ENCODE measurements at places on chromosomes 2 and 18.

DNA sequence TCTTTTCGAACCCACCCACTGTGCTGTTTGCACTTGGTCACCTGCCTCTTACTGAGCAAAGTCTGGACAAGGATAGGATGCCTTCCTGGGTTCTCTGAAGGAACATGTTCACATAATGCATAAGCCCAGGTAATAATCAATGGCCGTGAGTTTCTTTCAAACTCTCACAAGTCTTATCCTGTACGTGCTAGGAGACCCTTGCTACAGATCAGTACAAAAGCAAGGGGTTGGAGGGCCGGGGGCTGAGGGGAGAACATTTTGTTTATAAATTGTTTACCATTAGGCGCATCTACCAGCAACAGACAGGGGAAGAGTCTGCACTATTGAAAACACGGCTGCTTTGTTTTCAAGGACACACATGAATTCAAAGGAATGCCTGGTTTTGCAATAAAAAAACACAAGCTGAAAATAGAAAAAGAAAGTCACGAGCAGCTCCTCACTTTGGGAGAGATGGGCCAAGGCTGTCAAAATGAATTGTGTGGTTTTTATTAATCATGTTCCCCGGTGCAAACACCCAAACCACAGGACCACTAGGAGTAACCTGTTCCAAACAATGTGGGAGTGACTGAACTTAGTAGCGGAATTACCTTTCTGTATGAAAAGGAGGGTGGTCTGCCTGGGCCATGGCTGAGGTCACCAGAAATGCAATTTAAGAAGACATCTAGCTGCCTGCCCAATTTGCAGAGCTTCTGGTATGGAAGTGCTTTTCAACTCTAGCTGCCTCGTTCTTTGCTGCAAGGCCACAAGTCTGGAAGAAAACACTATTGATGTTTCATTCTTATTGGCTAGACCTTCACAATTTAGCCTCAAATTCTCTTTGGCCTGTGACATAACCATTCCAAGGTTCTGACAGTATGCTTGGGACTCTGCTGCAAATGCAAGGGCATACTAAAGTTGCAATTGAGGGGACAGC, 73.5 kb downstream of the CCBE1 start:
- no peak for DNase-seq

DNA sequence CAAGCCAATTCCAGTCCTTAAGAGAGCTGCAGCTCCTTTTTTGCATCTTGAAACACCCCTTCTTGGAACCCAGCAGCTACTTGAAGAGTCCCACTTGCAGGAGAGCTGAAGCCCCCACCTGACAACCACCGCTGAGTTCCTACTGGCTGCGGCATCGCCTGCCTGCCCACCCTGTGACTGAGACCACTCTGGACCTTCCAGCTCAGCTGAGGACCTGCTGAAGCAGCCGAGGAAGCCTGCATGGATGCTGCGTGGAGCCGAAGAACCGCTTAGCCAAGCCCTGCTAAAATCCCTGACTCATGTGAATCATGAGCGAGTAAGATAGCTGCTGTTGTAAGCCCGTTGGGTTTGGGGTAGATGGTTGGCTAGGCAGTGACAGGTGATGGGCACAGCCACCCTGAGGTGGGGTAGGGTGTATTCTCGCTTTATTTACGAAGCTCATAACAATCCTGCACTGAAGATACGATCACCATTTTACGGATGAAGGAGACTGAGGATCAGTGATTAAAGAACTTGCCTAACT, 78.4 kb downstream of the INHBB start:
- no peak for DNase-seq

DNA sequence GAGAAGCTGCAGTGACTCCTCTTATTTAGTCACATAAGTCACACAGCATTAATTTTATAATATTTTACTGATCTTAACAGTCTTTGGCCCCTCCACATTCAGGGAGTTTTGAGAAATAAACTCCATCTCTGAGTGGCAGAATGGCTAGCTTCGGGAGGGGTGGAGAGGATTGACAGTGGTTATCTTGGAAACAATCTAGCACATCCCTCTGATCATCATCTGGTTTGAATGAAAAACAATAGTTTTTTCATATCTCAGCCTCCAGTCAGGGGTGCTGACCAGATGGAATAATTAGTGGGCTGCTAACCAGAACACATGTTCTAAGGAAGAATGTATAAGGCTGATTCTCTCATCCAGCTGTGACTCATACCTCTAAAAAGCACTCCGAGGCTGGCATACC, 477.5 kb downstream of the DPP10 start:
- no peak for DNase-seq

DNA sequence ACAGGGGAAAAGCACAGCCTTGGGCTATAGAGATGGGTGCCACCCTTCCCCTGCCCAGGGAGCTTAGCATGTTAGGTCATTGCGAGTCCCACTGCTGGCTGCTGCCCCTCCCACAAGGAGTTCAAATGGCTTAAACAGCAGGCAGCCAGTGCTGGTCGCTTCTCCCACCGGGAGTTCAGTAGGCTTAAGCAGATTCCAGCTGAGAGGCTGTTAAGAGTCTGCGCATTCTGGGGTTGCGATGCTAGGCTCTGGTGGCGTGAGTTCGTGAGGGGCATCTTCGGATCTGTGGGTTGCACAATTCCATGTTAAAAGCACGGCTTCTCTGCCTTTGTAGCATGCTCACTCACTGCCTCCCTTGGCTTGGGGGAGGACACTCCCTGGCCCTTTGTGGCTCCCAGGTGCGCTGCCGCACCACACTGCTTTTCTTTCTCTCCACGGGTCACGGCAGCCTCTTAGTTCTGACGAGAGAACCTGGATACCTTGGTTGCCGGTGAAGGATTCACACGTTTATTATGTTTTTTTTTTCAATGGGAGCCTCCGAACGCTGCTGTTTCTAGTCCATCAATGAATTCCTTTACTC, 93.2 kb downstream of the UNC80 start:
- no peak for DNase-seq

- DNase-seq = no peak
Measured at GRCh38 chr2:59882279-59882678, 671.2 kb downstream of the BCL11A start.

DNA sequence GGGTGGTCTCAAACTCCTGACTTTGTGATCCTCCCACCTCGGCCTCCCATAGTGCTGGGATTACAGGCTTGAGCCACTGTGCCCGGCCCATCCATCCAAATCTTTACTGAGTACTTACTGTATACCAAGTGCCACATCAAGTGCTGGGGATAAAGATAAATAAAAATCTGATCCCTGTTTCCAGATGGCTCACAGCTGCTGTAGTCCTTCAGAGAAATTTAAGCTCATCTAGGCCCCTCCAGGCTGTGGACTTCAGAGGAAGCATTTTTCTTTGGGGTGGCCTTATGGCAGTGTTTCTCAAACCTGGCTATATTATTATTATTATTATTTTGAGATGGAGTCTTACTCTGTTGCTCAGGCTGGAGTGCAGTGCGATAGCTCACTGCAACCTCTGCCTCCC, 33.7 kb upstream of the GTF2A1L start:
- no peak for DNase-seq

DNA sequence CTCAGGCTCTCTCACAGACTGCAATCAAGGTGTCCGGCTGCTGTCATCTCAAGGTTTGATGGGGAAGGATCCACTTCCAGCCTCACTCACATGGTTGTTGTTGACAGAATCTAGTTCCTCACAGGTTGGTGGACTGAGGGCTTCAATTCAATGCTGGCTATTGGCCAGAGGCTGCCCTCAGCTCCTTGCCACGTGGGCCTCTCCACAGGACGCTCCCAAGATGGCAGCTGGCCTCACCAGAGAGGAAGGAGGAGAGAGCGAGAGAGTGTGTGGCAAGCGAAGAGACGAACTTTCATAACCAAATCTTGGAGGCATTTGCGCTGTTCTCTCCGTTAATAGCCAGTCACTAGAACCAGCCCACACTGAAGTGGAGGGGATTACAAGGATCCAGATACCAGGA, 13.5 kb upstream of the DNMT3A start:
- no peak for DNase-seq

GRCh38 chr2:133063775-133064174, 393.8 kb upstream of the LYPD1 start:
- no peak for DNase-seq

DNA sequence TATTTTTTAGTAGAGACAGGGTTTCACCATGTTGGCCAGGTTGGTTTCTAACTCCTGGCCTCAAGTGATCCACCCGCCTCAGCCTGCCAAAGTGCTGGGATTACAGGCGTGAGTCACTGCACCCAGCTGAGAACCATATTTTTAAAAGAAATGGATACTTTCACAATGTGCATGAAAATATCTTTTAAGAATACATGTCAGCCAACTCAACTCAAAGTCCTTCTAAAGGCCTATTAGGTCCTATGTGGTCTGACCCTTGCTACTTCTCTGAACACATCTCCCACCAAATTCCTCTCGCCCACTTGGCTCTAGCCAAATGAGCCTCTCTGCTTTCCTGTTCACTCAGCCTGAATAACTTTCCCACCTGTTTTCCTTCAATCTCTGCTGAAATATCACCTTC, 119.6 kb downstream of the MTX2 start:
- DNase-seq = no peak

DNA sequence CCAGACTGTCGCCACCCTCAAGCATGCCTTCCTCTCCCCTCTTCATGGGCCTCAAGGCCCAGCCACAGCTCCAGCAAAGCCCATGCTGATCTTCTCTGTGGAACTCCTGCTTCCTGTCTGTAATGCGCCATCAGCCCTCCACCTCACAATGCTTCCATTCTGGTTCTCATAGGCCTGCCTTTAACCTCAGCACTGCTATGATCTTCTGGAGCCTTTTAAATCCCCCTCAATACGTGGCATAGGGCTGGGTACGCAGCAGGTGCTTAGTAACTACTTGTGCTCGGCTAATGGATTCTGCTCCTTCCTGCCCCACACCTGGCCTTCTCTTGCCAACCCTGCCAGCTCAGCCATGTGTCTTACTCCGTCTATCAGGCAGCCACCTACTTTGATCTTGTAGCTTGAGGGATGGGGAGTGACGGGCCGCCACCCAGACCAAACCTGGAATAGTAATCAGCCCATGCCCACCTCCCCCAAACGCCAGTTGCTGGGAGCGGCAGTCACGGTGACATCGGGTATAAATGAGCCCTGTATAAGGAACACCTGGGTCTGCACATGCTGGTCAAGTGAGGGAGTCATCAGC, 106.7 kb upstream of the MCFD2 start:
- DNase-seq = no peak

GRCh38 chr2:18106841-18107240, 228.4 kb downstream of the KCNS3 start:
- no peak for DNase-seq

DNA sequence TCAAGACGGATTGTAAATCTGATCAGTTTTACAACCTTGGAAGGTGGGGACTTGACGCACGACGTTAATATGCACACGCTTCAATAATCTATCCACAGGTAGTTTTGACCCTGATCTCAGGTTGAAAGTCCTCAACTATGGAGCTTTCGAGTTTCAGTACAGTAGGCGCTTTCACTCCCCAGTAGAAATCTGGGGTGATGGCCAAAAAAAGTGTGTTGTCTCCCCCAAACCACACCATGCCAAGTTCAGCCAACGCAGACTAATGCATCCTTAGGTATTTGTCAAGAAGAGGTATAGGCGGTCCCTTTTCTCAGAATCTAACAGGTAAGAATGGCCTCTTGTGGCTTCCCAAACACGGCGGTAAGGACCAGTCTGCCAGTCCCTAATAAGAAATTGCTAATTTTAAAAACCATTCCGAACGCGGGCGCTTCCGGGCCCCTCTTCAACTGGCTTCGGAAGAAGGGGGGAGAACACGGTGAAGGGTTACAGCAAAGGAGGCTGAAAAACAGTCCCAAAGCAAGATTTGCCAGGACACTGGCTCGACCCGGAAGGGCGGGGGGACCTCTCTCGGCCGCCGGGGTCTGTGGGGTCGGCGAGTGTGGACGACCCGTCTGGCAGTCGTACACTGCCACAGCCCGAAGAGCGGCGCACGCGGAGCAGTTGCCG, 659 bp downstream of the FAM210A start:
- DNase-seq = no peak

- no peak for DNase-seq
Measured at GRCh38 chr2:210474776-210475175, 1.8 kb downstream of the LANCL1 start.

GRCh38 chr2:75870651-75871137, 160.0 kb upstream of the GCFC2 start:
- DNase-seq = no peak

All from NCI-H2081 (cell line).